Neural crest cell (in vitro differentiated cells): ENCODE measurements at places on chromosomes 2 and 18. TPM values are rescaled to one million over a fixed set of nuclear protein-coding genes. Genes with fewer than 3 reads are reported as not detected.

DNA sequence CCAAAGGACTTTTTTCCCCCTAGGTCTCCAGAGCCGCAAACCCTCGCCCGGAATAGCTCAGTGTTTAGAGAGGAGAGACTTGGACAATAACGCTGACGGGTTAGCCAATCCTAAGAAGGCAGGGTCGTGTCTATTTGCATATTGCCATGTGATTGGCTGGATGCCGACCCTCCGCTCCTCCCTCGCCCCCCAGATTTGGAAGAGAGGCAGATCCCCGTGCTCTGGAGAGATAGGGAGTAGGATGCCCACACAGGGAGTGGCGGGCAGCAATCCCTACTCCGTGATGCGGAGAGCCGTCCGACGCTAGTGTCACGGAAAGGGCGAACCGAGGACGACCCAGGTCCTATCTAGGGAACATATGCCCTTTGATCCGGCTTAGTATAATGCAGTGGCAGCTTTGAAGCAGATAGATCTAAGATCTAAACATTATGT, 1.4 kb downstream of the WNT6 start:
- DNase-seq: peak; percentile 62
- peaks cover 83% of the 10 kb centered on the region for H3K27me3 ChIP-seq
- no peaks in the 10 kb centered on the region for H3K36me3 ChIP-seq
- peaks cover 10% of the 10 kb centered on the region for H3K4me1 ChIP-seq
- H3K4me3 ChIP-seq: peak overlapping the region; percentile 50
- no peak overlapping the region for H3K27ac ChIP-seq

GRCh38 chr18:998936-999335, 94.3 kb downstream of the ADCYAP1 start:
- H3K4me3 ChIP-seq: no peak overlapping the region
- peaks cover 14% of the 10 kb centered on the region for H3K36me3 ChIP-seq
- DNase-seq: no peak
- H3K27me3 ChIP-seq: no peaks in the 10 kb centered on the region
- peaks cover 4% of the 10 kb centered on the region for H3K4me1 ChIP-seq
- H3K27ac ChIP-seq: no peak overlapping the region

GRCh38 chr2:5691985-5692529, at the start of gene SOX11:
TSS of gene SOX11 (plus strand) at chr2:5692384. CDS start at chr2:5692722, 338 bp downstream.
- DNase-seq: peak; percentile 96
- peaks cover 27% of the 10 kb centered on the region for H3K4me1 ChIP-seq
- peaks cover 23% of the 10 kb centered on the region for H3K27me3 ChIP-seq
- H3K4me3 ChIP-seq: peak within 1 kb of the TSS; percentile 100
- peak within 1 kb of the TSS; percentile 99 for H3K27ac ChIP-seq

DNA sequence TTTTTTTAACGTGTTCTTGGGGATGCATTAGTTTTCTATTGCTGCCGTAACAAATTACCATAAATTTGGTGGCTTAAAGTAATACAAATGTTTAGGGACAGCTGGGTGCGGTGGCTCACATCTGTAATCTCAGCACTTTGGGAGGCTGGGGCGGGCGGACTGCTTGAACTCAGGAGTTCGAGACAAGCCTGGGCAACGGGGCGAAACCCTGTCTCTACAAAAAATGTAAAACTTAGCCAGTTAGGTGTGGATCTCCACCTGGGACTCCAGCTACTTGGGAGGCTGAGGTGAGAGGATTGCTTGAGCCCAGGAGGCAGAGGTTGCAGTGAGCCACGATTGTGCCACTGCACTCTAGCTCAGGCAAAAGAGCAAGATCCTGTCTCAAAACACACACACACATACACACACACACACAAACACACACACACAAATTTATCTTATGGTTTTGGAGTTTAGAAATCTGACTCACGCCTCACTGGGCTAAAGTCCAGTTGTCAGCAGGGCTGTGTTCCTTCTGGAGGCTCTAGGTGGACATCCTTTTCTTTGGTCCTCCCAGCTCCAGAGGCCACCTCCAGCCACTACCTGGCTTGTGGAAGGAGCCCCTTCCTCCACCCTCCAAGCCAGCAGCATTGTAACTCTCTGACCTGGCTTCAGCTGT, 76.1 kb downstream of the SEPTIN10 start:
- DNase-seq: no peak
- no peak overlapping the region for H3K4me3 ChIP-seq
- H3K27ac ChIP-seq: no peak overlapping the region
- peaks cover 6% of the 10 kb centered on the region for H3K4me1 ChIP-seq
- H3K27me3 ChIP-seq: no peaks in the 10 kb centered on the region

DNA sequence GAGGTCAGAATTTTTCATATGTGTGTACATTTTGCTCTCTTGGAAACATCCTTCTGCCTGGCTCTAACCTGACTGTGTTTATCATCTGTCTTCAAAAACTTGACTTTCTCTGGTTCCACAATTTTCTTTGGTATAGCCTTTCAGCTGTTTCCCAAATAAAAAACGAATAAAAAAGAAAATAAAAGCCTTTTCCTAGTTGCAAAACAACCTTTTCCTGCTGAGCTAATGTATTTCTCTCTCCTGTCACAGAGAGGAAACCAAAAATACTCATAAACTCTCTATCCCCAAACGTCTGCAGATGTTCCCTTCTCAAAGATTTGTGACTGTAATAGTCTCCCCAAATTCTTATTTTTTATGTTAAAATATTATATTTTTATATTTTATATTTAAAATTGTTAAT, 505.3 kb upstream of the SLC39A10 start:
- H3K27ac ChIP-seq: no peak overlapping the region
- H3K4me1 ChIP-seq: no peaks in the 10 kb centered on the region
- DNase-seq: no peak
- H3K4me3 ChIP-seq: no peak overlapping the region

GRCh38 chr2:197307933-197308521, 2.6 kb downstream of the ANKRD44 start:
- no peaks in the 10 kb centered on the region for H3K36me3 ChIP-seq
- no peak overlapping the region for H3K27ac ChIP-seq
- peaks cover 39% of the 10 kb centered on the region for H3K4me1 ChIP-seq
- peaks cover 43% of the 10 kb centered on the region for H3K27me3 ChIP-seq
- DNase-seq: no peak

- peaks cover 11% of the 10 kb centered on the region for H3K36me3 ChIP-seq
- no peak overlapping the region for H3K27ac ChIP-seq
- no peak overlapping the region for H3K4me3 ChIP-seq
- no peak for DNase-seq
- H3K27me3 ChIP-seq: no peaks in the 10 kb centered on the region
- peaks cover 12% of the 10 kb centered on the region for H3K4me1 ChIP-seq
Observed at GRCh38 chr18:50726960-50727589, 92.7 kb downstream of the MRO start.

- no peak overlapping the region for H3K4me3 ChIP-seq
- peaks cover 21% of the 10 kb centered on the region for H3K4me1 ChIP-seq
- H3K27ac ChIP-seq: no peak overlapping the region
- H3K27me3 ChIP-seq: no peaks in the 10 kb centered on the region
- H3K36me3 ChIP-seq: no peaks in the 10 kb centered on the region
- DNase-seq: no peak
Observed at GRCh38 chr2:155379494-155379893, 681.0 kb downstream of the KCNJ3 start.

- H3K4me3 ChIP-seq: peak overlapping the region; percentile 75
- peaks cover 5% of the 10 kb centered on the region for H3K4me1 ChIP-seq
- H3K27ac ChIP-seq: no peak overlapping the region
Observed at GRCh38 chr18:34494359-34494696, 215.8 kb upstream of the DTNA start.

DNA sequence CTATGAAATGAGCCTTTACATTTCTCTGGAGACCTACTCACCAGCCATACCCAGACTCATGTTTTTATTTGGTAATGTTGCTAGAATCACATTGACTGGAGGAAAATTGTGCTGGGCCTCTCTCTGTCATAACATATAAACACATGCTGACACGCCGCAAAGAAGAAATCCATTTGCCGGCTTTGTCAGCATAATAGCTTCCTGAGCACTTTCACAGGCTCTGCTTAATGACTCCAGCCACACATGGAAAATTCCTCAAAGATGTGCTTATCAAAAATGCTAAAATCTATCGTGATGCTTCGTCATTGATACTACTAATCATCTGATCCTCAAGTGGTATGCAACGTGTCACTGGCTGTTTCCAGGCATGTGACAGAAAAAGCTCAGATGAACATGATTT, 63.1 kb downstream of the RND3 start:
- H3K4me3 ChIP-seq: no peak overlapping the region
- H3K4me1 ChIP-seq: peaks cover 38% of the 10 kb centered on the region
- H3K36me3 ChIP-seq: peaks cover 2% of the 10 kb centered on the region
- H3K27ac ChIP-seq: no peak overlapping the region

- DNase-seq: no peak
- H3K27ac ChIP-seq: no peak overlapping the region
- H3K4me1 ChIP-seq: peaks cover 13% of the 10 kb centered on the region
- peaks cover 4% of the 10 kb centered on the region for H3K36me3 ChIP-seq
- no peak overlapping the region for H3K4me3 ChIP-seq
- H3K27me3 ChIP-seq: no peaks in the 10 kb centered on the region
Observed at GRCh38 chr2:123359636-123360035, 665.5 kb upstream of the CNTNAP5 start.

DNA sequence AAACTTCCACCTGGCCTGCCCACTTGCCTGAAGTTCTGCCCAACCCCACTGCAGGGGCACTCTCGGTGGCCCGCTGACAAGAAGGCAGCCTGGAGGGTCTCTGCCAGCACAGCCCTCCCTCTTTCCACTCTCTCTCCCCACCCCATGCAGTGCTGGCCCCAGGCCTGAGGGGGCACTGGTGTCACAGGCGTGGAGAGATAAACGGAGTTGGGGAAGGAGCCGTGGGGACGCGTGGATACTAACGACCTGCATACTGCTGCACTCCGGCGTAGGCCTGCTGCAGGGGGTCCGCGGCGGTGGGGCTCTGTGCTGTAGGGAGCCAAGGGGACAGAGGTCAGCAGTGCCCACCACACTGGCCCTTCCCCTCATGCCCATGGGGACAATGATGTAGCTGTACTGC, 299.3 kb downstream of the CELF4 start:
- no peak overlapping the region for H3K4me3 ChIP-seq
- no peaks in the 10 kb centered on the region for H3K4me1 ChIP-seq
- peaks cover 19% of the 10 kb centered on the region for H3K27me3 ChIP-seq

DNA sequence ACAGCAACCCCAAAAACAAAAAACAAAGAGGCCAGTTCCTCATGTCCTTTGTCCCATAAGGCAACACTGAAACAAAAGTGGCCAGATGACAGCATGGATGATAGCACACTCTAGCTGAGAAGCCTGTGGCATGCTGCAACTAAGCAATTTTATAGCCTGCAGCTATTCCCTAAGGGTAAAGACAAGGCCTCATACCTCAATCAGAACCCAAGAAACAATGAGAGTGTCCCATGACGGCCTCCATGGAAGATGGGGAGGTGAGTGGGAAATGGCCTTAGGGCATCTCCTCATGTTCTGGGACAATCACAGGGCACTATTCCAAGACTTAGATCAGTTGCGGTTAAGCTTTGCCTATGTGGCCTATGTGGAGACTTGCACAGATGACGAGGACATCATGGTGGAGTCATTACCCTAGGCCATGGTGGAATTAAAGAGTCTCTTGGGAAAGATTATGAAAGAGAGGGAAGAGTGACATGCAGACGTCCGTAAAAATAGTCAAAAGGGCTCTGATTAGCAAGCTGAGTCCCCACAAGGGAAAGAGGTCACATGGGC, 103.1 kb downstream of the INO80D start:
- no peak for DNase-seq
- no peaks in the 10 kb centered on the region for H3K4me1 ChIP-seq
- no peak overlapping the region for H3K27ac ChIP-seq
- peaks cover 2% of the 10 kb centered on the region for H3K27me3 ChIP-seq
- H3K36me3 ChIP-seq: no peaks in the 10 kb centered on the region

GRCh38 chr2:241217320-241218031, 29.0 kb downstream of the ANO7 start:
- peaks cover 19% of the 10 kb centered on the region for H3K4me1 ChIP-seq
- peak overlapping the region; percentile 50 for H3K27ac ChIP-seq
- H3K4me3 ChIP-seq: peak overlapping the region; percentile 89
- no peaks in the 10 kb centered on the region for H3K36me3 ChIP-seq

- no peaks in the 10 kb centered on the region for H3K4me1 ChIP-seq
- peaks cover 4% of the 10 kb centered on the region for H3K27me3 ChIP-seq
- no peak overlapping the region for H3K4me3 ChIP-seq
- no peak for DNase-seq
- no peak overlapping the region for H3K27ac ChIP-seq
Observed at GRCh38 chr18:78920456-78921138, 59.0 kb upstream of the SALL3 start.

The WNT6 gene
- not detected in 2 replicates for total RNA-seq

The CAPN10 gene
- 57.7 and 62.7 TPM in 2 replicates for total RNA-seq

The NTSR2 gene
- total RNA-seq: not detected in 2 replicates

The PTPN2 gene
- total RNA-seq: 31.7 and 34.4 TPM in 2 replicates

The IL36A gene
- not detected in 2 replicates for total RNA-seq

The AQP12B gene
- not detected in 2 replicates for total RNA-seq
